Stimulated activated CD8-positive, alpha-beta memory T cell treated with anti-CD3 and anti-CD28 coated beads, Interleukin-2, amount 100 ng/mL, for 48 hours (primary cell): ENCODE measurements at places on chromosomes 6 and 20.

DNA sequence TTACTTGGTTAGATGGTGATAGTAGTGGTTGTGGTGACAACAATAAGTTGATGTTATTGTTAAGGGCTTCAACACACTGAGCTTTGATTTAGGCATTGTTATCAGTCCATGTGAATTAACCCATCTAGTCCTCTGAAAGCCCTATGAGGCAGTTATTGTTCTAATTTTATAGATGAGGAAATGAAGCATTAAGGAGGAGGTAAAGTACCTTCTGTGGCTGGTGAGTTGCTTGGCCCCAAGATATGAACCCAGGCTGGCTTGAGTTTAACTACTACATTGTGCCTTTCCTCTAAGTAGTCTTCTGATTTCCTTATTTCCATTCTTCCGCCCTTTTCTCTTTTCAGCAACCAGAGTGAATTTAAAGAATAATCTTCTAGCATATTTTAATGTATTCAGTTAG, 81.7 kb downstream of the QKI start:
- DNase-seq, result no peak

DNA sequence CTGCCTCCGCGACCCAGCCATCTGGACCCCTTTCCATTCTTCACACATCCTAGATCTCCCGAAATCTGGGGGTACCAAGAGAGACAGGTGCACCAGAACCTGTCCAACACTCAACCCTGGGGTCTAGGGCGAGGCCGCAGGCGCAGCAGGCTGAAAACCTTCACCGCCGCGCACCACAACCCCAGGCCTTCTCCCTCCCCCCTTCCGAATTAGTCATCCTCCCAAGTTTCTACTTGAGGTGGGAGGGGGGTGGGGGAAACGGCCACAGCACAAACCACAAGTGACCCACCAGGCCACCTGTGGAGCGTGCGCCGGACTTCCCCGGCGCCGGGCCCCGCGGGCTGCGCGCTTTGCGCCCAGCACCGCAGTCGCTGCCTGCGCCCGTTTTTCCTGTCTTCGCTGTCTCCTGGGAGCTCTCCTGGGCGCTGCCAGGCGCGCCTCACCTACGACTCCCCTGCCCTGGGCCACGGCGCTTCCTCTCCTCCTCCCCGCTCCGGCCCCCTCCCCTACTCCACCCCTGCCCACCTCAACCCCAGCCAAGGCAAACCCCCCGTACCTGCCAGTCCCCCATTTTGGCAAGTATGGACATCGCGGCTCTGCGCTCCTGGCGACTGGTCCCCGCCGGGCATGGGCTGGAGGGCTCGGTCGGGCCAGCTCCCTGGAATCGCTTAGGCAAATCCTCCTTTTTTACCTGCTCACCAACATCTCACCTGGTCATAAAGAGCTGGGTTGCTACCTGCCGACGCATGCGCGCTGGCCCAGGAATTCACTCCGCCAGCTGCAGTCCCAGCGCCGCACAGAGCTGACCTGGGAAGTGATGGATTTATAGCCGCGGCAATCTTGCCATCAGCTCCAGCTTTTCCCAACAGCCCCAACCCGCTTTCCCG, 4.2 kb upstream of the TFAP2A start:
- DNase-seq, result no peak

- no peak for DNase-seq
These were observed 1719.3 kb downstream of the HACE1 start for GRCh38 chr6:103140308-103141027.

DNA sequence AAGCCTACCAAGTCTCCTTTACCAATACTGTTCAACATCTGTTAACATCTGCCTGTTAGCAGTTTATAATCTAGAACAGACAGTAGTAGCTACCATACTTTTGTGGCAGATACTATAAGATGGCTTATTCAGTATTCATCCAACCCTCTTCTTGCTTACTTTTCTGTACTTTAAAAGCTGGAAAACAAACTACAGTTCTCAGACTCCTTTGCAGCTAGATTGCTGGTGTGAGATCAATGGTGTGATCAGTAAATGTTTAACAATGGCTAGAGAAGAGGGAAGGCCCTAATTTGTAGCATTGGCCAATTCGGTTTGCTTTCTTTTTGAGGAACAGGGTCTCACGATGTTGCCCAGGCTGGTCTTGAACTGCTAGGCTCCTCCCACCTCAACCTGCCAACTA, 3.5 kb upstream of the REV3L start:
- DNase-seq, result no peak

- DNase-seq, result no peak
These were observed 359.2 kb downstream of the RIMS1 start for GRCh38 chr6:72245565-72245964.

DNA sequence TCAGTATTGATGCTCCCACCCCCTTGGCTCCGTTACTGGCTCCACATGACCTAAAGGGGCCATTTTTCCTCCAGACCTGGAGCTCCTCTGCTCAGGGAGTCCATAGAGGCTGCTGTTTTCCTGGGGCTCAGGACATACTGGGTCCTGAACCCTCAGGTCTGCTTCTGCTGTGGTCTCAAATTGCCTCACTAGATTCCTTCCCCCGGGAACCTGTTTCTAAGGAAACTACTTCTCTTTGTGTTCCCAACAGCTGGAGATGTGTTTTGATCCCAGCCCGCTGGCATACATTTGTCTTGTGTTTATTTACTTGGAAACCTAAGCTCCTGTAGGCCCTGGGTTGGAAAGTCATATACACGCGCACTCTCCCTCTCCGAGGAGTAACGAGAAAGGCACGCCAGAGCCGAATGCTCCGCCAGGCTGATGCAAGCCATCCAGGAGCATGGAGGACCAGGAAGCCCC, 222.8 kb downstream of the UST start:
- no peak for DNase-seq

DNA sequence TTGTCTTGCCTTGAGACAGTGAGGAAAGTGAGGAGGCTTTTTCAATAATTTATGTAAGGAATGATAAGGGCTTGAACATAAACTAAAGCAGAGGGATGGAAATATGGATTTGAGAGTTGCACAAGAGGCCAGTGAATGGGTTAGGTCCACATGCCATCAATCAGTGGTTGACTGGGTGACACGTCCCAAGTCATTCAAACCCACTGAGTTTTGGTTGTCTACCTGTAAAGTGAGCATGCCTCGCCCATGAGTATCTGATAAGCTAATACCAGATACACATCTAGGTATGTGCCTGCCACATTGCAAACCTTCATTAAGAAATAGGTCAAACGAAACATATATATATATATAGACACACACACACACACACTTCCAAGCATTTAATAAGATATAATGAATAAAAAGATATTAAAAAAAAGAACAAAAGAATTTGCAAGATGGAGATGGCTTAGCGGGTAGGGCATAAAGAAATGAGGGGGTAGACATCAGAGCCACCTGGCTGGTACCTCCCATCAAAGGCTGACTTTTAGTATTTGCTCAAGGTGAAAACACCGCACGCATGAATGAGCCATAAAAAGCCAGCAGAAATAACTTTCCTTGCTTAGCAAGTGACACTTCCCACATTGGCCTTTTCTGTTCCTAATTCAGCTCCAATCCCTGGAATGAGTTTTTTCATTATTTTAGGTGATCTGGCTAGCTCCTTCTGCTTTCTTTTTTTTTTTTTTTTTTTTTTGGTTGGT, 109.1 kb upstream of the GGTLC1 start:
- DNase-seq, result no peak

GRCh38 chr6:138248878-138249277, 30.6 kb upstream of the PBOV1 start:
- DNase-seq, result no peak

DNA sequence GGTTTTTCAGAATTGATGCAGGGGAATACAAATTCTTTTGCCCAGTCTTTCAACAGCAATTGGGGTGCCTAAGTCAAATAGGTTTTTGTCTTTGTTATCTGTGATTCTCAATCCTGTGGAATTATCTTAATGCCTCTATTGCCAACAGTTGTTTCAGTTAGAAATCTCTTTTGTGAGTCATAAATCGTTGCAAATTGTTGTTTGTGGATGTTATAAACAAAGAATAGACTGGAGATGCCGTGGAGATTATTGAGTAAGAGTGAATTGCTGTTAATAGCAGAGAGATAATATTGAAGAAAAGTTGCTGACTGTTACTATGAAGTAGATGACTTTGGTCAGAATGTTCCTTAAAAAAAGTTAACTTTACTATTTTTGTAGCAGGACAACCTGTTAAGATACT, 63.7 kb upstream of the POPDC3 start:
- DNase-seq, result no peak

DNA sequence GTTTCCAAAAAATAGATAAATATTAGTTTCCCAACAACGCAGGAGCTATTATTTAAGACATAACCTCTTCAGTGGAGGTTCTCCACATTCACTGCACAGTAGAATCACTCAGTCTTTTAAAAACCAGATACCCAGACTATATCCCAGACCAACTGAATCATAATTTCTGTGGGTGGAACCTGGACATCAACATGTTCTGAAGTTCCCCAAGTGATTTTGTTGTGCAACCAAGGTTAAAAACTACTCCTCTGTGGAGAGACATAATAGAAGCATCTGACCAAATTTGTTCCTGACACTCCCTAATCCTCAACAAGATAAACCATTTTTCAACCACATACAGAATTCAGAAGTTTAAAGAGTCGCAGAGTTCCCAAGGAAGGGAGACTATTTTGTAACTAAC, 42.3 kb downstream of the STK38 start:
- DNase-seq, result no peak

GRCh38 chr6:36383606-36384005, 3.9 kb downstream of the ETV7 start:
- DNase-seq, result no peak

- no peak for DNase-seq
These were observed 53.1 kb downstream of the MAFB start for GRCh38 chr20:40635971-40636370.

GRCh38 chr6:16567071-16567470, 194.2 kb downstream of the ATXN1 start:
- no peak for DNase-seq

DNA sequence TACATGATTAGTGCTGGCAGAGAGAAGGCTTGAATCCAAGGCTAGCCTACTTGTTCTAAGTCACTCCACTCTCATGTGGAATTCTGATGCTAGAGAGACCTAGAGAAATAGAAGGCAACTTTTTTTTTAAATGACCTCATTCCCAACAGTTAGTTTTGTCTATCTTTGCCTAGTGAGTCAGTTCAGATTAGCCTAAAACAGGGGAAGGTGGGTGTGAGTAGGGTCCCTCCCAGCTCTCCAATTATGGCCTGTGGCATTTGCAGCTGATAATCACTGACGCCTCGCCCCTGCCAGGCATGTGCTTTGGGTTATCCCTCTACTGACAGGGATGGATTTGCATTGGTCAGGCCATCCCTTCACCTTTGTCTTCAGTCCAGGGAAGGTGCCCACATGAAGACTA, 13.6 kb downstream of the TXLNB start:
- DNase-seq, result no peak

- no peak for DNase-seq
These were observed 118.0 kb downstream of the OPRM1 start for GRCh38 chr6:154157082-154157481.

DNA sequence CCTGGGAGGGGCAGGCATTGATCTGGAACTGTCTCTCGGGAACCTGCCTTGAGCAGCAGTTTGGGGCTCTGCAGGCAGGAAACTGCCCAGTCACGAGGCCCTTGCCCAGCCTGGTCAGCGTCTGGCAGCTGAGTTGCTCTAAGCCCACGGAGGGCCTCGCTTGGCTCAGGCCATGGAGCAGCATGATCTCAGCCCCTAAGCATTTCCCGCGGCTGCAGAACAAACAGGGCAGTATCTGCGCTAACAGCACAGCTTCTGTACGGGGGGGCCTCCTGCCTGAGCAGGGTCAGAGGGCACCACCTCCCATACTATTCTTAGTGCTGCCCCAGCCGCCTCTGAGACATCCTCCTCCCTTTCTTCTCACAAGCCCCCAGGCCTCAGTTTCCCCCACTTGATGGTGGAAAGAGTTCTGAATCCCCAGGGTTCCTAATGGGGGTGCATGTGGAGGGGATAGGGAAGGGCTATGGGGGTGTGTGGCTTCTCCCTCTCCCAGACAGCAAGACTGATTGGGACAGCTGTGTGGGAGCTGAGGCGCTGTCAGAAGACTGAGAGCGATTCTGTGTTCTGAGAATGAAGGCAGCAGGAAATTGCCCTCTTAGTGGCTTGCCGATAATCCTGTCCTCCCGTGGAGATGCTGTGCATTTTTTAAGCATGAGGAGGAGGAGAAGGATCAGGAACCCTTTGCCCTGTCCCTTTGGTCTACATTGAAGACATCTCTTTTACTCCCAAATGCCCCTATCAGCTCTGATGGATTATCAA, 46.4 kb downstream of the MOCS1 start:
- no peak for DNase-seq

DNA sequence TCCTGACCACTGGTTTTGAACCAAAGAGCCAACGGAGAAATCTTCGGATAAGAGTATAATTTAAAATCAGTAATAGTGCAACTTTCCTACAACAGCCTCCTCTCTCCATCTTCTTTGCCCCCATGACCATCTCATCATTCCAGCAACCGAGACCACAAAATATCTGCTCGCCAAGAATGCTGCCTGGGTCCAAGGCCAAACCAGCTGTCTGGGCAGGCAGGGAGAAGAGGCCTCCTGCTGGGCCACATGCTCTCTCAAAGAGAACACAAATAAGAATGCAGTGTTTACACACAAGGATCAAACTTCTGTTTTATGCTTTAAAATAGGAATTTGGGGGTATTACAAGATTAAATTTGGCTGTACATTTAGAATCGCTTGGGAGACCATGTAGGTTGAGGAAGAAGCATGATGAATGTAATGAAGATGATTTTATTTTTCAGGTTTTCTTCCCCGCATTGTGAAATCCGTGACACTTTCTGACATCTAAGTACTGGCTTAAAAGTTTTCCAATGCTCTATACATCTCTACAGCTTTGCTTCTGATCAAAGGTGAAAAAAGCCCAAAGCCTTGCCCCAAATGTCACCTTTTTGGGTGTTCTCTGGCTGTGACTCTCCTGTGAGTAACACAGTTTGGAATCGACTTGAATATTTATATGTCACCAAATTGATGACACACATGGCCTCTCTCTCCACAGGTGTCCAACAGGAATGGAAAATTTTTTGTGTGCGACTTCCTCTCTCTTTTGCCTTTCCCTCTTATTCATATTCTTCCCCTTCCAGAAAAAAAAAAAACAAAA, 79.4 kb upstream of the PROKR2 start:
- no peak for DNase-seq

GRCh38 chr20:48382304-48382703, 445.5 kb downstream of the PREX1 start:
- DNase-seq, result no peak
